Common myeloid progenitor, CD34-positive (primary cell): ENCODE measurements at places on chromosomes 1 and 21.

DNA sequence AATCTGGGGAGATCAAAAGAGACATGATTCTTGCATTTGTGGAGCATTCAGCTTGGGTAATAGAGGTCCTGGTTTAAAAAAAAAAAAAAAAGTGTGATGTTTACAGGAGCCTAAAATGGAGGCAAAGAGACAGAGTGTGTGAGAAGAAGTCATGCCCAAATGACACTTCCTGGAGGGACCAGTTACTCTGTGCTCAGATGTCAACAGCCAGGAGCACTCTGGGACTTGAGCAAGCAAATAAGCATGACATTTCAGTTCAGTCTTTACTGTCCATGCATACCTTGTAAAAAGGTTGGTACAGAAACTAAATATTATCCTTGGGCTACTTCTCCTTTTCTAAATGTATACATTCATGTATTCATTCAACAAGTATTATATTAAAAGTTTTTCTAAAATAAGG lies 25.2 kb upstream of the ADGRL2 start:
- DNase-seq, result no peak
- H3K36me3 ChIP-seq, result no peaks in the 10 kb centered on the region
- H3K27me3 ChIP-seq, result no peaks in the 10 kb centered on the region
- H3K27ac ChIP-seq, result no peak overlapping the region
- H3K4me1 ChIP-seq, result no peaks in the 10 kb centered on the region
- H3K4me3 ChIP-seq, result no peak overlapping the region

GRCh38 chr1:223258751-223259198 lies 105.2 kb downstream of the SUSD4 start:
- H3K4me1 ChIP-seq, result no peaks in the 10 kb centered on the region
- DNase-seq, result no peak
- H3K4me3 ChIP-seq, result no peak overlapping the region
- peaks cover 4% of the 10 kb centered on the region for H3K27me3 ChIP-seq
- no peaks in the 10 kb centered on the region for H3K36me3 ChIP-seq

- H3K27ac ChIP-seq, result no peak overlapping the region
- peaks cover 62% of the 10 kb centered on the region for H3K36me3 ChIP-seq
- peak; percentile 63 for DNase-seq
- peaks cover 86% of the 10 kb centered on the region for H3K4me1 ChIP-seq
- H3K4me3 ChIP-seq, result no peak overlapping the region
Measured at GRCh38 chr1:42941640-42942330, 16.9 kb downstream of the SLC2A1 start.

DNA sequence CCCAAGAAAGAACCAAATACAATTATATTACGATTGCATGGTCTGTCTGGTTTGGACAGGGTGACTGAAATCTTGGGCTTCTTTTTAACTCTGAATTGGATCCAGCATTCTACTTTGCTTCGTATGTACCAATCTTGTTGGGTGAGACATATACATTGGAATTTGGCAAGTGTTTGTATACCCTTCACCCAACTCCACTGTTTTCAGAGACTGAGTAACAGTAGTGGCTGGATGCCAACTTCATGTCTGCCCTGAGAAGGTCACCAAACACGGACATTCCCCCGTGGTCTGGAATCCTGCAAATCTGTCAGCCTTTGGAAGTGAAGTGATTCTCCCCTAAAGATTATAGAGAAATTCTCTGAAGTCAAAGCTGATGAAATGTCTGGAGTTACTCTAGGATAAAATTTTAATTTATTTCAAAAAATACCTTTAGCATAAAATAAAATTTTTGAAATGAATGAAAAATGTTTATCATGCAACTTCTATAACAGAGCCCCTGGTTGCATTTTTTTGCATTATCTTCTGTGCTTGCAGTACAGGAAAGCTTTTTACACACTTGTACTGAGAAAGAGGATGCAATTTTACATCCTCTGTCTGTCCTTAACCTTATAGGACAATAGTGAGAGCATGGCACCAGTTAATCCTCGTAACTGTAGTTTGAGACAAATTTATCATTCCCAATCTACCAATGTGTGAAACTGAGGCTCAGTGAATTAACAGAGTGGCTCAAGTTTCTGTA lies 201.8 kb downstream of the DISC1 start:
- no peak overlapping the region for H3K27ac ChIP-seq
- no peaks in the 10 kb centered on the region for H3K27me3 ChIP-seq
- H3K36me3 ChIP-seq, result peaks cover 3% of the 10 kb centered on the region
- DNase-seq, result no peak

DNA sequence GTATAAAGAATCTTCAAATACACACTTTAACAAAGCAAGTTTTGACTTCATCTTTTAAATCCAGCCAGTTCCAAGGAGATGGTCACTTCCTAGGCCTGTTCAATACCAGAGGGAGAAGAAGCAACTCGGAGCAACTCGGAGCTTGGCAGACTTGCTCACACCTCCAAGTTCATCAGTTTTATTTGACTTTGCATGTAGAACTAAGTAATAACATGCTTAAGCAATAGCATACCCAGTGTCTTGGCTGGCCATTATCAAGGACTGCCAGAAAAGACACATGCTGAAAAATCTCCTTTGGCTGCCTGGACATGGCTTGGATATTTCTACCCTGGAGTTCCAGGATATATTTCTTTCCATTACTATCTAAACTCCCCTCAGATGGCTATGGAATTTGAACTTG lies 52.6 kb downstream of the GNG12 start:
- H3K4me3 ChIP-seq, result no peak overlapping the region
- no peaks in the 10 kb centered on the region for H3K27me3 ChIP-seq
- H3K36me3 ChIP-seq, result no peaks in the 10 kb centered on the region
- DNase-seq, result no peak

- no peaks in the 10 kb centered on the region for H3K4me1 ChIP-seq
- no peak overlapping the region for H3K4me3 ChIP-seq
- no peak overlapping the region for H3K27ac ChIP-seq
- no peak for DNase-seq
Measured at GRCh38 chr1:91383456-91383855, 21.2 kb downstream of the HFM1 start.

DNA sequence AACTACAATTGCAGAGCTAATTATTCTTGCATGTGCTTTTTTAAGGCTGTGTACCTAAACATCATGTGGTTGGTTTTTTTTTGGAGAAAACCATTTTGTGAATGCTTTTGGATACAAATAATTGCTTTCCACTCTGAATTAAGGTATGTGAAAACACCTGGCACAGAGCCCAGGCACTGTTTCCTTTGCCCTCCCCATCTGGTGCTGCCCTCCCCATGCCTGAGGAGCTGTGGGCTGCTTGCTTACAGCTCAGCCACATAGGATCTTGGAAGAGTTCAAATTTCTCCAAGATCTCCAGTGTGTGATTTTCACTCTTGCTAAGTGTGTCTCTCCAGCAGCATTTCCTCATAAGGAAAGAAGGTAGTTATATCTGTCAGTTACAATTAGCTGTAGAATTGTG lies 27.8 kb downstream of the DNM3 start:
- H3K4me1 ChIP-seq, result no peaks in the 10 kb centered on the region
- no peak for DNase-seq
- no peak overlapping the region for H3K27ac ChIP-seq
- H3K4me3 ChIP-seq, result no peak overlapping the region
- no peaks in the 10 kb centered on the region for H3K27me3 ChIP-seq
- no peaks in the 10 kb centered on the region for H3K36me3 ChIP-seq

DNA sequence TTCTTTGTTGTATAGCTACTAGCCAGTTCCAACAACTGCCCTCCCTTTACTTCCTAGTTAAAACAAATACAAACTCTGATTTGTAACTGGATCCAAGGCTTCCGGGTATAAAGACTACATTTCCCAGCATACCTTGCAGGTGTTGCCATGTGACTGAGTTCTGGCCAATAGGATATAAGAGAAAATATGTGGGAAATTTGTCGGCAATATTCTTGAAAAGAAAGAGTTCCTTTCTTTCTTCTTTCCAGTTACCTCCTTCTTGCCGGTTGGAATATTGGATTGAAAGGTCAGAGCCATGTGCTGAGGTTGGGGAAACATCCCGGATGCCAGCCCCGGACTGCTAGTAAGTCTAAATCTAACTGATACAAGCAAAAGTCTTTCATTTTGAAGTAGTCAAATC lies 23.0 kb upstream of the ZBTB40 start:
- H3K4me1 ChIP-seq, result no peaks in the 10 kb centered on the region
- peak overlapping the region; percentile 65 for H3K4me3 ChIP-seq
- H3K36me3 ChIP-seq, result no peaks in the 10 kb centered on the region
- no peaks in the 10 kb centered on the region for H3K27me3 ChIP-seq
- peak; percentile 76 for DNase-seq

DNA sequence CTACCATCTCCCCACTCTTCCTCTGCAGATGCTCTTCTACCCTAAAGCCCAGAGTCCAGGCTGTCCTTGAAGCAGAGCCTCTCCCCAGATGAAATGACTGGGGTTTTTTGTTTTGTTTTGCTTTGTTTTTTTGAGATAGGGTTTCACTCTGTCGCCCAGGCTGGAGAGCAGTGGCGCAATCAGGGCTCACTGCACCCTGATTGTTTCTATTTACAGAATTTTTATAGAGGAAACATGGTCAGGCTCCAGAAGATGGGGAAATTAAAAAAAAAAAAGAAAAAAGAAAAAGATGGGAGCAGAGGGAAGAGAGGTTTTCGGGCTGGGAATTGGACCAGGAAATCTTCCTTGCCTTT lies 43.7 kb upstream of the ZNF281 start:
- H3K36me3 ChIP-seq, result no peaks in the 10 kb centered on the region
- no peak overlapping the region for H3K4me3 ChIP-seq
- H3K27ac ChIP-seq, result no peak overlapping the region
- no peak for DNase-seq
- no peaks in the 10 kb centered on the region for H3K4me1 ChIP-seq

GRCh38 chr1:157961805-157962762 lies 31.4 kb upstream of the KIRREL1 start:
- no peaks in the 10 kb centered on the region for H3K36me3 ChIP-seq
- H3K4me1 ChIP-seq, result peaks cover 3% of the 10 kb centered on the region
- no peaks in the 10 kb centered on the region for H3K27me3 ChIP-seq
- DNase-seq, result peak; percentile 59
- H3K4me3 ChIP-seq, result no peak overlapping the region

GRCh38 chr1:220326578-220326977 lies 54.3 kb upstream of the RAB3GAP2 start:
- no peak overlapping the region for H3K4me3 ChIP-seq
- DNase-seq, result no peak
- no peak overlapping the region for H3K27ac ChIP-seq
- peaks cover 2% of the 10 kb centered on the region for H3K4me1 ChIP-seq

DNA sequence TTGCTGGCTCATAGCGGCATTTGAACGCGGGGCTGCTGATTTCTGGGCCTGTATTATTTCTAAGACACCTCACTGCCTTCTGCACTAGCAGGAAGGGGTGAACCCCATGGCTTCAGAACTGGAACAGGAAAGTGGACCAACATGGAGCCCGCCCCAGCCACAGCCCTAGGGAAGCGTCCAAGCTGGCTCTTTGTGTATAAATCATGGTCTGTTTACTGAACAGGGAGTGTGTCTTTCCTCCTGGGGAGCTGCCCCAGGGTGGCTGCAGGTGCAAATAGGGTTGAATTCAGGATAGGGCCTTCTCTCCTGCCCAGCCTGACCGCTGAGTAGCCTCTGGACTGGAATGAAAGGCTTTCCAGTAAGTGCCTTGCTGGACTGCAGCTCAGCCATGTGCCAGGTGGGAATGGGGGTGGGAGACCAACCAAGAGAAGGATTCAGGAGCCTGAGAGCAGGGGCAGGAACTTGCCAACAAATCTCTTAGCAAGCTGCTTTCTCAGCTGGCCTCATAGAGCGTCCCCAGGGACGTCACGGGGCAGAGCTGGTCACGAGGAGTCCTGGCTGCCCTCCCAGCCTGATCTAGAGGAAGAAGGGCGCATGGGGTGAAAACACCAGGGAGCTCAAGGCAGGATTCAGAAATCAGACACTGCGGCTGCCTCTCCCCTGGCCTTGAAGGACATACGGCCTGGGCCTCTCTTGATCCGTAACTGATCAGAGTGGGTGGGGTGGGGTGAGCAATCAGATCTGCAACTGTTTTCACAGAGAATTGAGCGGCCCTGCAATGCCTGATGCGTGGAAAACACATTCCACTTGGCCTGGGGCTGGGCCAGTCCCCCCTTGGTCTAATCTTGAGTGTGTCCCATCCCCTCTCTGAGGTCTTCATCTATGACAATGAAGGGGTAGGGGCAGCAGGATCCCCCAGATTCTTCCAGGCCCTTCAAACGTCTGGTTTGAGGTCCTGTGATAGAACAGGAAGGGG lies 56.5 kb upstream of the SELENON start:
- H3K27me3 ChIP-seq, result no peaks in the 10 kb centered on the region
- H3K4me1 ChIP-seq, result no peaks in the 10 kb centered on the region
- DNase-seq, result no peak

GRCh38 chr1:54750596-54750995 lies 13.7 kb downstream of the PARS2 start:
- no peaks in the 10 kb centered on the region for H3K36me3 ChIP-seq
- no peak overlapping the region for H3K27ac ChIP-seq
- no peaks in the 10 kb centered on the region for H3K27me3 ChIP-seq
- no peak overlapping the region for H3K4me3 ChIP-seq

DNA sequence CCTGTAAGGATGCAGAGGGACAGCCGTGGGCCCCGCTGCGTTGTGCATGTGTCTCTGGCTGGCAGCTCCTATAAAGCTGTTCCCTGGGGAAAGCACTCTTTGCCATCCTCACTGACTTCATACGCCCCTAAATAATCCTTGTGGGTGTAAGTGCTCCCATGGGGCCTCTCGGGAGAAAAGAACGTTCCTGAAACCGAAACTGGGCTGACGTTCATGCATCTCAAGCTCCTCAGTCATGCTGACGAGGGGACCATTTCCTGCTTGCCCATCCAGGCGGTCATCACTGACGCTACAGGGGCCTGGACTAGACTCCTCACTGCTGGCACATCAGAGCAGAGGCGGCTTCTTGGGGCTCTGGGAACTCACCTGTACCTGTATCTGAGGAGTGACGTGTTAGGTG lies 73.1 kb upstream of the USP24 start:
- H3K27me3 ChIP-seq, result no peaks in the 10 kb centered on the region
- H3K4me1 ChIP-seq, result peaks cover 11% of the 10 kb centered on the region
- no peak overlapping the region for H3K27ac ChIP-seq
- no peaks in the 10 kb centered on the region for H3K36me3 ChIP-seq
- DNase-seq, result no peak

GRCh38 chr1:147078606-147079399 lies 93.5 kb downstream of the PRKAB2 start:
- DNase-seq, result peak; percentile 40
- peaks cover 20% of the 10 kb centered on the region for H3K4me1 ChIP-seq
- H3K27ac ChIP-seq, result no peak overlapping the region
- H3K36me3 ChIP-seq, result no peaks in the 10 kb centered on the region

DNA sequence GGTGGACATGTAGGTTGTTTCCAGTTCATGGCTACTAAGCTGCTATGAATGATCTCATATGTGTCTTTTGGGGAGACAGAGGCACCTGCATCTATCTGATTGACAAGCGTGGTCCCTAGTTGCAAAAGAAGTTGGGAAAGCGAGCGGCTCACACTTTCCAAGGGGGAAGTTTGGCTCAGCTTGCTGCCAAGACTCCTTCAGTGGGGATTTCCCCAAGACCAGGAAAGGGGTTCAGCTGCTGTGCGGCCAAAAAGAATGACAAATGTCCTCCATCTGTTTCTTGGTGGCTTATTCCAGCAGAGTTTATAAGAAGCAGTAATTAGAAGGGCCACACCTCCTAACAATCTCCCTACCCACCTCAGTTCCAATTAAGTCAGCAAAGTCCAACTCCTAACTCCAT lies 128.5 kb upstream of the GALNT2 start:
- H3K4me3 ChIP-seq, result no peak overlapping the region
- H3K27ac ChIP-seq, result no peak overlapping the region
- no peaks in the 10 kb centered on the region for H3K4me1 ChIP-seq

GRCh38 chr1:9823693-9823942 lies 147 bp downstream of the CLSTN1 start:
- no peak overlapping the region for H3K27ac ChIP-seq
- no peaks in the 10 kb centered on the region for H3K27me3 ChIP-seq
- peaks cover 46% of the 10 kb centered on the region for H3K4me1 ChIP-seq

GRCh38 chr1:67749263-67749843 lies 64.4 kb downstream of the GADD45A start:
- peaks cover 10% of the 10 kb centered on the region for H3K4me1 ChIP-seq
- no peak for DNase-seq
- H3K27ac ChIP-seq, result no peak overlapping the region
- H3K27me3 ChIP-seq, result no peaks in the 10 kb centered on the region
- no peak overlapping the region for H3K4me3 ChIP-seq
- H3K36me3 ChIP-seq, result no peaks in the 10 kb centered on the region
